ENCODE measurements at places on chromosomes 16 and 17.

DNA sequence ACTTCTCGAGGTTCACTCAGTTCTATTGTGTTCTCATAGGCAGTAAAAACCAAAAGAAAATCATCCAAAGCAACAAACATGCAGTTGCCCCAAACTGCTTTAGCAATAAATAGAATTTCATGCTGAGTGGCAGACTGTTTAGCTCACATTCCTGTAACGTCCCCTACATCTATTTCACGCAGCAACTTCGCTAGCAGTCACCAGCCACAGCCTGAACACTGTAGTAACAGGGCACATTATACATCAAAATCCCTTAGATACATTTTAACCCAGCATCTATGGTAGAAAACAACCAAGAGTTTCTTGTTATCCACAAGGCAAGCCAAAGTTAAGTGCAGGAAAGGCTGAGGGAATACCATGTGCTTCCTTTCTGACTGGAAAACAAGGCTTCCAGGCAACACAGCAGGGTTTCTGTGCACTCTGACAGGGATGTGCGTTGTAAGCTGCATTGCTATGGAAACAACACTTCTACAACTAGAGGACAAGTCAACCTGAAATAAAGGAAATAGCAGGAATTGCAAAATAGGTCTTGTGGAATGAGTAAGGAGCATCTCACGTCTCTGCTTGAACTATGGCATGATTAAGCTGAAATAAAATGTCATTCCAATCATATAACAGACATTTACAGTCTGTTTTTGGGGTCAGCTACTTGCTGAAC, 55.4 kb downstream of the CFDP1 start:
- DNase-seq, result no peak

DNA sequence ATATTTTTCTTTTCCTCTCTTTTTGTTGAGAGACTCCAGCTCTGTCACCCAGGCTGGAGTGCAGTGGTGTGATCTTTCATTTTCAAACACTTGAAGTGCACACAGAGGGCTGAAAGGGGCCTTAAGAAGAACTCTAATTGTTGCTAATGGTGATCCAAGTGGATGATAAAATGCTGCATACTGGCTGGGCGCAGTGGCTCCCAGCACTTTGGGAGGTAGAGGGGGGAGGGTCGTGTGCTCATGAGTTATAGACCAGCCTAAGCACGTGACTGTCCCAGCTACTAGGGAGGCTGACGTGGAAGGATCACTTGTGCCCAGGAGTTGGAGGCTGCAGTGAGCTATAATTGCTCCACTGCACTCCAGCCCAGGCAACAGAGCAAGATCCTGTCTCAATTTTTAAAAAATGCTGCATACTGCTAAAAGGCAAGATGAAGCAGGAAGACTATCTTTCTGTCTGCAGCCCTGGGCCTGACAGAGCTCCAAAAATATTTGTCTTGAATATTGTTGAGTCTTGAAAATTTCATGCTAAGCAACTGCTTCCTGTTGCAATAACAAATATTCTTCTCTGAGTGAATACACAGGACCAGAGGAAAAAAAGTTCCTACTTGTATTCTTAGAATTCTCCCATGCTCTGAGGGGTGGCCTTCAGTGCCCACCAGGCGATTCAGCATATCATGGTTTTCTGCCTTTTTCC, 63.7 kb upstream of the AKTIP start:
- DNase-seq, result no peak

DNA sequence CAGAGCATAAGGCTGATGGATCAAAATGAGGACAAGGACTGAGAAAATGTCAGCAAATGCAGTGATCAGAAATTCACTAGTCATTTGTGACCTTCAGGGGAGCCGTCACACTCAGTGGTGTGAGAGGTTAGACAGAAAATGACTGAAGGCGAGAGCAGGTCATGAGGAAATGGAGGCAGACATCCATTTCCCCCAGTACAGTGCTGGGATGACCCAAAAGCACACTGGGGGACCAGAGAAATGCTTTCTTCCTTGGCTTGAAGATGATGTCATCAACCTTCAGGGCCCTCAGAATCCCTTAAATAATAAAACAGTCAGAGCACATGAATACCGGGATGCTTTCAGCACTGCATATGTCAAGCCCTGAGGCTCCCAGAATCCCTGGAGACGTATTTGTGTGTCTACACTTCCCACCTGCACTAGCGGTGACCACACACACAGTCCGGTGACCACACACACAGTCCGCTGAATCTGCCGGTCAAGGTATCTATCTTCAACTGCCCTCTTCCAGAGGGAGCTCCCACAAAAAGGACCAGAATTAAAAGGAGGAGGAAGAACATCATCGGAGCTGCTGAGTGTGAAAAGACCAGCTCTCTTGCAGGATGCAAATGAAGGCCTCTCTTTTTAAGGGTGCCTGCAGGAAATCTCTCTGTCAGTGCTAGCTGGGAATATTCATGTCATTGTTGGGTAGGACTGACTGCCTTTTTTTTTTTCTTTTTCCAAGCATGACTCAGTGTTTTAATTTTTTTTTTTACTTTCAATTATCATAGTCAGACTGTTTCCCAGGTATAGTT, 8.2 kb downstream of the UBE2O start:
- DNase-seq, result no peak

- no peak for DNase-seq
Observed at GRCh38 chr17:47924785-47925677, 16.3 kb upstream of the PNPO start.

GRCh38 chr17:43219746-43220380, 8.2 kb downstream of the TMEM106A start:
- DNase-seq, result no peak

DNA sequence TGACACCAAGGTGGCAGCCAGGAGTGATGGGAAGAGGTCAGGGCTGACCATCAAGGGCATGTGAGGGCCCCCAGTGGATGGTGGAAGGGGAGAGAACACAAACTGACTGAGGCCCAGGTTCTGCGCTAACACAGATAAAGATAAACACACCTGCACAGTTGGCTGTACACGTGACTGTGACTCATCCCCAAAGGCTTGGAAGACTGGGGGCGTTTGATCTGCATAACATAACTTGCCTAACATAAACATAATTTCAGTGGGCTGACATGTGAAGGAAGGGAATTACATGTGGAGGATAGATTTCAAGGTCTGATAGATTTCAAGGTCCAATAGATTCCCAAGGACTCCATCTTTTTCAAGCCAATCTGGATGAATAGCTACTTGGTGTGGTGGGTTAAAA, 100.9 kb upstream of the TNRC6C start:
- no peak for DNase-seq

GRCh38 chr16:57690782-57691471, 3.7 kb upstream of the DRC7 start:
- no peak for DNase-seq

- no peak for DNase-seq
Observed at GRCh38 chr16:51839727-51840462, 688.8 kb upstream of the SALL1 start.

DNA sequence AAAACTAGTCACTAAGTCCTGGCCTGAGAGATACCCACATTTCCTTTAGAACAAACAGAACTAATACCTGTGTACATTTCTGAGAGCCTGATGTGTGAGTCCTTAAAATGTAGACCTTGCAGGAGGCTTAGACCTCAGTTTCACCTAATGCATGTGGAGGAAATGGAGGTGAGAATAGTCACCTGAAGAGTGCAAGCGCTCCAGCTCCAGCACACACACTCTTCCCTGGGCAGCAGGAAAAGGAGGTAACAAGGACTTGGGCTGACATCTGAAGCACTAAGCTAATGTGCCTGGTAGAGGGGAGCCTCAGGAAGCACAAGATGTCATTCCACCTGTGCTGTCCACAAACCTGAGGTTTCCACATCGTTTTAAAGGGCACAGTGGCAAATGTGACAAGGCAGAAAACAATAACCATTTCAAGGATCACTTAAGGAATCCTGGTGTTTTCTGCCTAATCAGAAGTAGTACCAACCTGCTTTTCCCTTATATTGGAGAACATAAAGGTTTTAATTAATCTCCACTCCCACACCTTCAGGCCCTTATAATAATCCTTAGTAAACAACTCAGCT, 17.2 kb upstream of the RSL1D1 start:
- DNase-seq, result no peak

DNA sequence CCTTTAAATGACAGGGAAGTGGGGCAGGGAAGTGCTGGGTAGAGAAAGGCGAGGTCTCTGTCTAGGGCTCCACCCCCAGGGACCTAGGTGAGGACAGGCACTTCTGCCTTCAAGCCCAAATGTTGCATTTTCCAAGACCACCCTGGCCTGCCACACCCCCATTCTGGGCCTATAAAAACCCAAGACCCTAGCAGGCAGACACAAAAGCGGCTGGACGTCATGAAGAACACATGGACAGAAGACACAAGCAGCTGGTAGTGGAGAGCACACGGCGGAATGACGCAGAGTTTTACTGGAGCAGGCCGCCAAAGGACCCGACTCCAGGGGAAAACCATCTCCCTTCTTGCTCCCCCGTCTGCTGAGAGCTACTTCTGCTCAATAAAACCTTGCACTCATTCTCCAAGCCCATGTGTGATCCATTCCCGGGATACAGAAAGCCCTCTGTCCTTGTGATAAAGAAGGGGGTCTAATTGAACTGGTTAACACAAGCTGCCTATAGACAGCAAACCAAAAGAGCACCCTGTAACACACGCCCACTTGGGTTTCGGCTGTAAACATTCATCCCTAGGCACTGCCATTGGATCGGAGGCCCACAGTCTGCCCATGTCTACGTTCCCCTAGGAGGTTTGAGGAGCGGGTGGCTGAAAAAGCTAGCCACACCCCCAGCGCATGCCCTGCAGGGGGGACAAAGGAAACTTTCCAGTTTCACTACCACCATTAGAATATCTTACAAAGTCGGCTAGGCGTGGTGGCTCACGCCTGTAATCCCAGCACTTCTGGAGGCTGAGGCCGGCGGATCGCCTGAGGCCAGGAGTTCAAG, 622.2 kb upstream of the SALL1 start:
- no peak for DNase-seq

DNA sequence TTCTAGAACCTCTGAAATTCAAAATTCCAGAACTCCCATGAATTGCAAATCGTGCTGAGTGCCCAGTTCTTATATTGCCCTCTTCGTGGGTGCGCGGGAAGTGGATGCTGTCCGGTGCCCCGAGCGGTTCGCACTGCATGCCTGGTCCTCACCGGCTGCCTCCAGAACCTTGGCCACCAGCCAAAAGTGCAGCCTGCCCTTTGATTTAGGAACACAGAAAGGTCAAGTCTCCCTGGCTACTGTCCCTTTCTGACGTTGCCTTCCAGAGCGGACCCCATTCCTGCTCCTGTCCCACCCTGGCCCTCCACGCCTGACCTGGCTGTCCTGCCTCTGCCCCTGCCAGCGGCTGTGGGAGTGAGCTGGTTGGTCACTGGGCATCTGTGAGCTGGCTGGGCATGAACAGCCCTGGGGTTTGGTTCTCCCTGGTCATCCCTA, 9.7 kb downstream of the NEUROD2 start:
- DNase-seq, result no peak

Data from renal pelvis (tissue), 12 donors.